Stimulated activated CD4-positive, alpha-beta T cell treated with anti-CD3 and anti-CD28 coated beads, Interleukin-1b, Interleukin-23, amount 100 ng/mL, for 4 hours (primary cell): ENCODE measurements at places on chromosomes 5 and 9.

DNA sequence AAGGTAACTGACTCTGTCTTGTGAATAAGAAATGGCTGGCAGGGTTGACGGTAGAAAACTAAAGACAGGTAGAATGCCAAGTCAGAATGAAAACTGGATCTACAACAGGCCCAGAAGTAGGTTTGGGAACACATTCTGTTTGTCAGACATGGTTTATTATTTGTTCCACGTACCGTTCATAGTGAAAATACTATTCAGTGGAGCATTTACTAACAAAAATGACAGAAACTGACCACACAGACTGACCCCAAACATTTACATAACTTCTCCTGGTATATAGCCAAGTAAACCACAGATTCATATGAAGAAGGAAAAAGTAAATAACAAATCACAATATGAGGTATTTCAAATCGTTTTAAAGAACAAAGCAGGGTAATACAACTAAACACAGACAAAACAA, 73.7 kb downstream of the SLC38A9 start:
- no peak for DNase-seq

GRCh38 chr5:127421471-127421870, 96.0 kb upstream of the PRRC1 start:
- DNase-seq = no peak

DNA sequence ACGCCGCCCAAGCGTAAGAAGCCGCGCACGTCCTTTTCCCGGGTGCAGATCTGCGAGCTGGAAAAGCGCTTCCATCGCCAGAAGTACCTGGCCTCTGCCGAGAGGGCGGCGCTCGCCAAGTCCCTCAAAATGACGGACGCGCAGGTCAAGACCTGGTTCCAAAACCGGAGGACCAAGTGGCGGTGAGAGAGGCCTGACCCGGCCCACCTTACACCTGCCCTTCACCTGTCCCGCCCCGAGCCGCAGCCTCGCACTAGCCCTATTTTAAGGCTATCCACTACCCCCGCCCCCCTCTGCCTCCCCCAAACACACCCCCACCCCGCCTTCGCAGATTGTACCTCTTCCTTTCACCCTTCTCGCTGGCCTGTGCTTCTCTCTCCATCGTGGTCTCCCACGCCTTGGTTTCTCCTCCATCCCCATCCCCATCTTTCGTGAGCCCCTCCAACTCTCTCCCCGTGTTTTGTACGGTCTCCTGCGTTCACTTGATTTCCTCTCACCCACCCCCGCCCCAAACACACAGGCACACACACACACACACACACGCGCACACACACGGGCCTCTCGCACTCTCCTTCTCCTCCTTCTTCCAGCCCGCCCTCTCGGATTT, 1.3 kb downstream of the TLX3 start:
- DNase-seq = no peak

GRCh38 chr9:70802758-70803436, 318.5 kb downstream of the TRPM3 start:
- no peak for DNase-seq

- DNase-seq = no peak
Measured at GRCh38 chr5:5678909-5679308, 256.4 kb downstream of the ICE1 start.

DNA sequence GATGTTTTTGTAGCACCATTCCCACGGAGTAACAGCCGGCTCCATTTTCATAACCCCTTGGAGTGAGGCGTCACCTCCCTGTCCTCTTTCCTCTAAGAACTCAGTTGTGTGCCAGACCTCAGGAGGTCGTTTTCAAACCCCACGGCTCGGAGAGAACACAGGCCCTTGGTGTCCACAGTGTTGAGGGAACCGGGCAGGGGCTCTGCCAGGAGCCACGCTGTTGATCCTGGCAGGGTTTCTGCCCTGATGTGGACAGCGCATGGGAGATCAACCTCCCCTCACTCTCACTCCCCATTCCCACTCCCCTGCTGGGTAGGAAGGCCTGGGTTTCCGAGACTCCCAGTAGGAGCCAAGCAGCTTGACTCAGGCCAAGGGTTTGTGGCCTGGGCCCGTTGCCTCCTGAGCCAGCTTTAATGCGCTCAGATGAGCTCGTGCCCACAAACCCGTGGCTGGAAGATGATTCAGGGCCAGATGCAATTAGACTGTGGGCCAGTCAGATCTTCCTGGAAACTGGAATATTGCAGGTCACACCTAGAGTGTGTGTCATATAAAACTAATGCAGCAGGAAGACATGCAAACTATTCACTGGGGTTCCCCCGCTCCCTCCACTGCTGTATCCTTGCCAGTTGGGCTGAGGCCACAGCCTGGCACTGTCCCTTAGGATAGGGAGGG, 133.4 kb downstream of the SLC12A2 start:
- DNase-seq = no peak

DNA sequence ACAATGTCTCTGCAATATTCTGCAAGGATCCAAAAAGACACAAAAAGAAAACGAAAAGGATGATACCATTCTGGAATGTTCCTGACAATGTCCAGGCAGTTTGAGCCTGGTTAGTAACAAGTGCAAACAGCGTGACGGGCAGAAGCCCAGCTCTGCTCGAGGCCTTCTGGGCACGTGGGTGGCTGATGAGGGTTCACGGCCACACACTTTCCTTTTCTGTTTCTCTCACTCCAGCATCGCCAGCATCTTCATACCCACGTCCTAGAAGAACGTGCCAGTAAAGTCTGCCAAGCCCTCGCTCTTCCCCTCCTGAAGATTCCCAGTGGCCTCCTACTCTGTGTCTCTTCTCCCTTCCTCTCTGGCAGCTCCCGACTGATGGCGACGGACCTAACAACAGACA, 36.7 kb downstream of the COL23A1 start:
- no peak for DNase-seq

GRCh38 chr5:26986985-26987384, 51.4 kb downstream of the CDH9 start:
- no peak for DNase-seq

DNA sequence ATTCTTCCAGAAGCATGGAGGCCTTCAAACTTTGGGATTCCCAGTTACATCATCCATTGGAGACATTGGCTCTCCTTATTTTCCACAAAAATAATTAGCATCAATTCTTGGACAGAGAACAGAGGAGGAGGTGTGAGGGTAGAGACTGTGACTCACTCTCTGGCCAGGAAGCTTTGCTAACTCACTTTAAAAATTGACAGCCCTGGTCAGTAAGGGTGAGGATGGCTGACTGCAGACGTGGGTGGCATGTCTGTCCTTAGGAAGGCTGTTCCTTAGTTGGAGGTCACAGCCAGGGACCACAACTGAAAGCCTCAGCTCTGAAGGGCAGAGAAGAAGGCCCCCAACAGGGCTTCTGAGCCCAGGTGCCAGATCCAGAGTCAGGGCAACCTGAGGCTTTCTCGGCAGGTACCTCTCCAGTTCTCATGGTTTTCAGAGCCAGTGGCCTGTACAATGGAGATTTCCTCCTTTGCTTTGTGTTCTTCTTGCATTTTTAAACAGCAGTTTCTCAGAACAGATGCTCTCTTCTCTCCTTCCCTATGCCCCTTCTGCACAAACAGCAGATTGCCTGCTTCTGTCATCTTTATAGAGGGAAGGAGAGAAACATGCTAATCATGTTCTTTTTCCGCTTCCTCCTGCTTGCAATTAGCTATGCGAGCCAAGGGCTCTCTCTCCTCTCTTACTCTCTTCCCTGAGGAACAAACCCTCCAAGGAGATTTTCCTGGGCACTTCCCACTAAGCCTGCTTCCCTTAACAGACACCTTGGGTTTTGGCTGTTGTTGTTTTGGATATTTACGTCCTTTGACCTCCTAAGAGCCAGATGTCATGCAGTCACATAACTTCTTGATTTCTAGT, 92.5 kb upstream of the ZNF366 start:
- no peak for DNase-seq

DNA sequence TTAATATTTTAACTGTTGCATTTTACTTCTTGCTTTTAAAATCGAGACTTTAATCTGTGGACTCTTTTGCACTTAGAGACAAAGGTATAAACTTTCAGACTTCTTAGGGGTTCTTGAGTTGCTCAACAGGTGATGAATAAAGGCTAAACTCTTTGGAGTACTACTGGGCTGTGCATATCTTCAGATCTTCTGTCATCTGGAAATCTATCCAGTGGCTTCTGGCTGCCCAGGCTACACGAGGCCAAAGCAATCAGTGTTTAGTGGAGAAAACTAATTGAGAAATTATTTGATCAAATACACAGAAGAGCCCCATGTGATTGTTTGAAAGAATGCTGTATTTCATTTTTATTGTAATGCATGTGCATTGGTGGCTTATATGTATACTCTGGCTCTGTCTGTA, 146.1 kb downstream of the PBX3 start:
- DNase-seq = no peak

DNA sequence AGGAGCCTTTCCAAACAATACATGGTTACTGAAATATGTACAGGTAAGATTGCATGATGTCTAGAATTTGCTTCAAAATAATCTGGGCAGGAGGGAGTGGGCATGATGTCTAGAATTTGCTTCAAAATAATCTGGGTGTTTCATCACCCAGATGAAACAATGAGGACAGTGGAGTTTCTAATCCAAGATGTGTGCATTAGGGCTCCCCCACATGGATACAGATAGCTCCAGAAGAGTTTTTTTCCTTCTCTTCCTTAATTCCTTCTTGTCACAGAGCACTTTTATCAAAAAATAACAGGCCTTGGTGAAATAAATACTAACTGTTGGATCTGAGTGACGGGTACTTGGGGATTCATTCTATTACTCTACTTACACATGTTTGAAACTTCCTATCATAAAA, 14.9 kb downstream of the ATOX1 start:
- DNase-seq = no peak

GRCh38 chr5:159187719-159188118, 21.6 kb downstream of the RNF145 start:
- no peak for DNase-seq
